ENCODE measurements at places on chromosomes 1 and 21.

- DNase-seq: no peak
These were observed 14.1 kb downstream of the EPB41 start for GRCh38 chr1:28928314-28928941.

GRCh38 chr1:24250224-24250623, 63.1 kb upstream of the IFNLR1 start:
- no peak for DNase-seq

- no peak for DNase-seq
These were observed 486.7 kb upstream of the ZP4 start for GRCh38 chr1:238377280-238377919.

- DNase-seq: no peak
These were observed 14.0 kb upstream of the BMP8B start for GRCh38 chr1:39802496-39803260.

GRCh38 chr1:56069824-56070223, 509.5 kb downstream of the PLPP3 start:
- no peak for DNase-seq

DNA sequence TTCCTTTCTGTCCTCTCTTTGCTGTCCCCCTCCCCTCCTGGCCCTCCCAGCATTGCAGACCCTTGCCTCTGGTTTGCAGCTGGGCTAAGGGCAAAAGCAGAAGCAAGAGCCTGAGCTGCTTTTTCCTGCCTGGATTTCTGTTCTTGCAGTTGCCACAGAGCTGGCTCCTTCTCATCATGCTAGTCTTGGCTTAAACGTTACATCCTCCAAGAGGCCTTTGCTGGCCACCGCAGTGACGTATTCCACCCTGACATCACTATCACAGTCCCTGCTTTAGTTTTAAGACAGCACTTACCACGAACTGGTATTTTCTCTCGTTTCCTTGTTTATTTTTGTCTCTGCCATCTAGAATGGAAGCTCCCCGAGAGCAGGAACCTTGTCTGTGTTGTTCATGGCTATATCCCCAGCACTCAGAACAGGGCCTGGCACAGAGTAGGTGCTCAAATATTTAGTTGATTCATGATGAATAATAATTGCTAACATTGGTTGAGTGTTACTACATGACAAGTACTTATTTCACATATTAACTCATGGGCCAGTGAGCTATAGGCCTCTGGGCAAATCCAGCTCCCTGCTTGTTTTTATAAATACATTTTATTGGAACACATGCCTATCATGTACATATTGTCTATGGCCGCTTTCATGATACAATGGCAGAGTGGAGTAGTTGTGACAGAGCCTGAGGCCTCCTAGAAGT, 13.2 kb upstream of the CSF1 start:
- no peak for DNase-seq

GRCh38 chr1:170067253-170067819, 7.2 kb downstream of the KIFAP3 start:
- no peak for DNase-seq

DNA sequence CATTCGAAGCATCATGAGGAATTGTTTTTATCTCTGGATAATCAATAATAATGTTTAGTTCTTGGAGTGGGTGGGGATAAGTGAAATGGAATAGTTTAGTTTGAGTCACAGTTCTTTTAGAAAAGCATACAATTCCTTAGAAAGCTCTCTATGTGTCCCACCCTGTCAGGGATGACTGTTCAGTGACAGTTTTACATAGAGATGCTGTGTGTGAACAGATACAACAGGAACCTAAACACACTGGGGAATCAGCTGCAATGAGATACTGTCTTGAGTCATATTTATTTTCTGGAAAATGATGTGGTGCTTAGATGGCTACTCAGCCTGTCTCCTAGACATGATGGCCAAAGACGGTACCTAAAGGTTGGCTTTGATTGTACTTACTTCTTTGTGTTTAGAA, 25.7 kb upstream of the CCDC190 start:
- no peak for DNase-seq

DNA sequence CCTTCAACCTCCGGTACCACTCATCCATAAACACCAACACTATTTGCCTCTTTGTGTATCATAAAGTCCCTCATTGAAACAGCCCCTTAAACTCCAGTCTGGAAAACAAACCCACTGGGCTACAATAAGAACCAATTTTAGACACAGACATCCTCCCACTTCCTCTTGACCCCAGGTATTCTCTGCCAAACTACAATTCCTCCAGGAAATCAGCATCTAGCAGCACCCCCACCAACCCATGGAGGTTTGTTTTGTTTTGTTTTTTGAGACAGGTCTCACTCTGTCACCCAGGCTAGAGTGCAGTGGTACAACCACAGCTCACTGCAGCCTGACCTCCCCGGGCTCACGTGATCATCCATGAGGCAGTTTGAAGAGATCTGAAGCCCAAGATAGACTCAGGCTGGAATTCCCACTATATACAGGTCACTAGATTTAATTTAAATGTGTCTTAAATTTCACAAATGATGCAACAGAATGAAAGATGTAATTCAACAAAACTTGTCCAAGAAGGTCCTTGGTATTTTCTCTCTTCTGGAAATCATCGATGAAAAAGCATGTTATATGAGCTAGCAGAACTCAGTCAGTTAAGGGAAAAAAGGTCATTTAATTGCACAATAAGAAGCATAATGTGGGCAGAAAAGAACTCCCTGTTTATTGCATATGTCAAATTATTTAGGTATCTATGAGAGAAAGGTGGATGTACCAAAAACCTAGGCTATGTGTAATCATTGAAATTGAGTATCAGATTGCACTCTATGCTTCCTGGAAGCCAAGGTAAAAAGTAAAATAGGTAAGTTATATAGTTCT, 30.3 kb downstream of the TCP10L start:
- DNase-seq: no peak

DNA sequence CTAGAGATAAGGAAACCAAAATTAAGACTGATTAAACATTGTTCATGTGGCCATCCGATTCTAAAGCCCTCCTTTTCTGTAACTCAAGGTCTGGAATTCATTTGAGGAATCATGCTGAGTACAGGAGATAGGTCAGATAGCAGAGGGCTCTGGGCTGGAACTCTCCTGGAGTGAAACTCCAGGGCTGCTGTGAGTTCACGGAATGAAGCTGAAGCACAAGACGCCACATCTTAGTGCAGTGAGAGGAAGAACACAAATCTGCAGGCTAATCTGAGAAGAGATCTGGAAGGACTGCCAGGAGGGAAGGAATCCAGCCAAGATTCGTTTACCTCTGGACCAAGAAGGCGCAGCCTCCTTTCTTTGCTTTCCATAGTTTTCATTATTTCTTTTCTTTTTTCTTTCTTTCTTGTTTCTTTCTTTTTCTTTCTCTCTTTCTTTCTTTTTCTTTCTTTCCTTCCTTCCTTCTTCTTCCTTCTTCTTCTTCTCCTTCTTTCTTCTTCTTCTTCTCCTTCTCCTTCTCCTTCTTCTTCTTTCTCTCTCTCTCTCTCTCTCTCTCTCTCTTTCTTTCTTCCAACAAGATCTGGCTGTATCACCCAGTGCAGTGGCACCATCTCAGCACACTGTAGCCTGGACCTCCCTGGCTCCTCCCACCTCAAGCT, 74.8 kb upstream of the ATP1B1 start:
- DNase-seq: no peak

DNA sequence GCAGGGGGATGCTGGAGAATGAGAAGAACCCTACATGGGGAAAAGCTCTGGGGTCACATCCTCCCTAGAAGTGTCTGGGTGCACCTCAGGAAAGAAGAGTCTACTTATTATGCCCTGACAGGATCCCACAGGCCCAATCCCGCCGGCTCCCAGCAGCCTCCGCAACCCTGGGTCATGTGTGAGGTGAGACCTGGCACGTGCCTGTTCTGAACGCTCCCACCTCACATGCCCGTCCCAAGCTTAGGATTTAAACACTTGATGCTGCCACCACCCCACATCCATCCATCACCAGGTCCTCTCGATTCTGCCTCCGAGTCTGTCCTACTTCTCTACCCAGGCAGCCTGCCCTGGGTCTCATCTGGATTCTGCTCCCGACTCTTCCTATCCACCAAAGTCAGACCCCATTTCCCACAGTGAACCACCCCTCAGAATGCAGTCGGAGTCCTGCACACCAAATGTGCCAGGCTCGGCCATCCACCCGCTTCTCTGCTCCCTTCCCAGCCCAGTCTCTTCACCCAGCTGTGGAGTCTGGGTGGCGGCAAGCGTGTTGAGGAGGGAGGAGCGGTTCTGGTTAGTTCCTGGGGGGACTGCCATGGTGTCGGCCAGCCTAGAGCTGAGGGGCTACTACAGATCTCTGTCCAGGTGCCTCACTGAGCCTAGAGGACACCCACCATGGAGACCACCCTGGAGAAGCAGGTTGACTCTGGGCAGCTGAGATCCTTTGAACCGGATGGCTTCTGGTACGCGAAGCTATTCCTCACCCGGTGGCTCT, 23.9 kb downstream of the SLC2A1 start:
- no peak for DNase-seq

GRCh38 chr1:185733818-185734735, at the start of gene HMCN1:
TSS of gene HMCN1 (plus strand) at chr1:185734391. CDS start at chr1:185734780, 389 bp downstream.
- no peak for DNase-seq

DNA sequence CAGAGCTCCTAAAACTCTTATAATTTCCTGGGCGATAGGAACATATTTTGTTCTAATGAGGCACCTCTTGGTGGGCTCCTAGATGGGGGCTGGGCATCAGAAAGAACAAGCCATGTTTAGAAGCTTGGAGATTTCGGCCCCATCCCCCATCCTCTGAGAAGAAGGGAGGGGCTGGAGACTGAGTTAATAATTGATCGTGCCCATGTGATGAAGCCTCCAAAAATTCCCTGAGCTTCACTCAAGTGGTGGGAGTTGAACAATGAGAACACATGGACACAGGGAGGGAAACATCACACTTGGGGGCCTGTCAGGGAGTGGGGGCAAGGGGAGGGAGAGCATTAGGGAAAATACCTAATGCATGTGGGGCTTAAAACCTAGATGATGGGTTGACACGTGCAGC, 18.1 kb downstream of the C1orf115 start:
- DNase-seq: no peak

DNA sequence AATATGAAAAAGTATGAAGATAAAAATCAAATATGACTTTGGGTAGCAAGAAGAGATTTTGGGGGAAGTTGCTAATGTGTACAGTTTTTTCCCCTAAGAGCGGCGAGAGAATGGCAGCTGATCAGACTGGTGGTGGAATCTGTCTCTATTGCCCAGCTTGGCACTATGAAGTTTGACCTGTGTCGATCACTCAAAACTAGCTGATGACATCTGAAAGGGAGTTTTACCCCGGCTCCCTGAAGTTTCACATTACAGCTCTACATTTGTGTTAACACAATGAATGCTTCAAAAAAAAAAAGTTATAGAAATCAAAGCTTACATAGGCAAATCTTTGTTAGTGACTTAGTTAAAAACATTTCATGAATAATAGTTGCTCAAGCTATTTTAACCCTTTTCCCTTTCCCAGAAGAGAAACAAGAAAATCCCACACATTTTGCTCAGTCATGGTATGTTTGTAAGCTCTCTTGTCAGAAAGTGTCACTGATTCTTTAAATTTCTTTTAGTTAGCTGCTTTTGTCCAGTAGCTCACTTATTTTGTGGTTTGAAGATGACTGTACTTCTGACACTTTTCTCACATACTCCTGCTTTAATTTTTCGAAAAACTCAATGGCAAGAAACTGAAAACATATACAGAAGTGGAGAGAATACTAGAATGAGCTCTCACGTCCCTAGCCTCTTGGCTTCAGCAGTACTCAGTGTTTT, 41.3 kb downstream of the DYRK1A start:
- no peak for DNase-seq

GRCh38 chr1:59833991-59834390, 19.2 kb downstream of the HOOK1 start:
- no peak for DNase-seq

- DNase-seq: no peak
These were observed 72.0 kb upstream of the ZNF326 start for GRCh38 chr1:89922911-89923310.

DNA sequence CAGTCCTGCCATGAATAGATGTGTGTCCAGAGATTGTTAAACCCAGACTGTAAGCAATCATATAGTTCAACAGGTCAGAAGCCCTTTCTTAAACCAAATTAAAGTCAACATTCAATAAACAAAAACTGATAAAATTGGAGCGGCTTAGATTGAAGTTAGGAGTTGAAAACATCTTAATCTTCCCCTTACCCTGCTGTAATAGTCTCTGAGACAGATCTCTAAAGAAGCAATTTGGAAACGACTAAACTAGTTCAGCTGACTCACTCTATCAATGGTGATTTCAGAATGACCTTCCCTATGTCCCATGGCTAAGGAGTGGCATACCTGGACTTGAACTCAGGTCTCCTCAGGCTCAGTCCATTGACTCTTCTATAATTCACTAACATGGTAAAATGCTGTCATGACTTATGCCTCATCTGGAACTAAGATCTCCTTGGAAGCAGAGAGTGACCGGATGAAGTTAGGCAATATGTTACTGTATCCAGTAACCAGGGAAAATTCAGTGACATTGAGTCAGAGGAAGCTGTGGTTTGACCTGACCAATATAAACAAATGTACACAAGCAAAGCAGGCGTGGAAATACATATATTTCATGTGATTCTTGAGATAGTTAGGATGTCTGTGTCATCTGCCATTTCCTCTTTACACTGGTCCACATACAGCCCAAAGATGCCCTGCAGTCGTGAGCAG, 30.1 kb downstream of the SGIP1 start:
- no peak for DNase-seq

- DNase-seq: no peak
These were observed 21.1 kb downstream of the MAPKAPK2 start for GRCh38 chr1:206705726-206706297.

All from SIG-M5 (cell line).